ENCODE measurements at places on chromosomes 5 and 9.

GRCh38 chr5:55993731-55994494 lies 850 bp downstream of the IL6ST start:
- peak; percentile 35 for DNase-seq

DNA sequence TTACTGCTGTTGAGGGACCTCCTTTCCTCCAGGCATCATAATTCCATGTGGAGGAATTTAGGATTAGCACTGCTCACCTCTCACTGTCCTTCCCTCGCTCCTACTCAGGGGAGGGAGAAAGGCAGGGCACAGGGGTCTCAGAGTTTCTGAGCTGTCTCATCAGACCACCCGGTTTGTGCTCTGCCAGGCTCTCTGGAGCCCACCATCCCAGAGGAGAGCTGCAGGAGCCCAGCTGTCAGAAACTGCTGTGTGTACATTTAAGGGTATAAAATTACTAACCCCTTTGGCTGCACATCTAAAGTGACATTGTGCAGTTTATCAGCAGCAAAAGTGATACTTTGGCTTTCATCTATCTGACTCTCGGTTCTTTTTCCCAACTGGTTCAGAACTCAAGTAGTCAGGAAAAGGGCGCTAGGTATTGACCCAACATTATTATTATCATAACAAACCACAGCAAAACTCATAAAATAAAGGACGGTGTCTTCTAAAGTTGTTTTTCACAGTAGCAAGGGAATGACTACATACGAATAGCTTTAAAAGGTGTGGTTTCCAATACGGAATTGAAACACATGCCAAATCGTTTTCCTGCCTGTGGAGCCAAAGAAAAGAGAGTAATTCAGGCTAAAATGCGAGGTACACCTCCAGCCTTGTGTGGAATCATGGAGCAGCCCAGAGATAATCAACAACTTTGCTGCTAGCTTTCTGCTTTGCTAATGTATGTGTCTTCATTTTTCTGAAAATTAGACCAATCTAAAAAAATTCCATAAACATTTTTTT lies 348.1 kb downstream of the TMEM167A start:
- DNase-seq, result no peak

- DNase-seq, result no peak
These were observed 17.4 kb upstream of the ARSI start for GRCh38 chr5:150320044-150320613.

GRCh38 chr5:33725806-33726205 lies 166.0 kb downstream of the ADAMTS12 start:
- no peak for DNase-seq

DNA sequence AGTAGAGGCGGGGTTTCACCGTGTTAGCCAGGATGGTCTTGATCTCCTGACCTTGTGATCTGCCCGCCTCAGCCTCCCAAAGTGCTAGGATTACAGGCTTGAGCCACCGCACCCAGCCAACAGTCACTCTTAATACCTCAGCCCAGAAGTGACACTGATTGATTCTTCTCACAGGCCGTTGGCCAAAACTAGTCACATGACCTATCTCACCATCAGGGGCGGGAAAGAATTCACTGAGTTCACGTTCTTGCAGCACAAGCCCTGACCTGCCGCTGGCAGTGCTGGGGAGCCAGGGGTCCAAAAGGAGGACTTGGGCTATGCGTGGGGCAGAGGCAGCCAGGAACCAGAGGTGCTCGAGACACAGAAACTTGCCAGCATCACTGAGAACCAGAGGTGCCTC lies 55.0 kb upstream of the CPLX2 start:
- no peak for DNase-seq

- DNase-seq, result no peak
These were observed 1.1 kb downstream of the ARL10 start for GRCh38 chr5:176366232-176366894.

DNA sequence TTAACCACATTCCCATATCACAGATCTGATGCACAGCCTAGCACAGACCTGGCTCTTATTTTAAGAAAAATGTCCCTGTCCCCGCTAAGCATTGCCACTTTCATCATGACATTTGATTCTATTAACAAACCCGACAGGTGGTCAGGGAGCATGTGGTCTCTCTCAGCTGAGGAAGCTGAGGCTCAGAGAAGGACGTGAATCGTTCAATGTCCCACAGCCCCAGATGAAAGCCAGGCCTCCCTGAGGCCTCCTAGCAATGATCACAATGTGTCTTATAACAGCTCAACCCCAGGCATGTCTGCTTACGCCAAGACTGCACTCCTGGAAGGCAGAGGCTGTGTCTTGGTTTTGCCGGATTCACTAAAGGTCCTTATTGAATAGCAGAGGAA lies 10.4 kb upstream of the CRB2 start:
- peak; percentile 51 for DNase-seq

DNA sequence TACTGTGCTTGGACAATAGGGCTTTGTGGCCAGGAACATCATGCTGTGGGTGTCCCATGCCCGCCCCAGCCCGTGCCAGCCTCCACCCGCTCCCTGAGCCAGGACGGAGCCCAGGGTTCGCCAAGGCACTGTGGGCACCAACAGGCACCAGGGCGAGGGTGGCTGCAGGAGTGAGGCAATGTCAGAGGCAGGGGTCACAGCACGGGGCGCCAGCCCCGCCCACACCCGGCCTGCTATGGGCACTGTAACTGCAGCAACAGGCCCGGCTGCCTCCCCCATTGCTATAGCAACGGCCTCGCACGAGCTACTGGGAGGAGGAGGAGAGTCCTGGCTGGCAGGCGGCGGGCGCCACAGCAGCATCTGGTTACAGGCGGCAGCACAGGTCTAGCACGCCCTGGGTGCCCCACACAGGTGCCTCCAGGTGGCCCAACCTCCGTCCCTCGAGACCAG lies 2.5 kb downstream of the ABCA2 start:
- DNase-seq, result peak; percentile 57

DNA sequence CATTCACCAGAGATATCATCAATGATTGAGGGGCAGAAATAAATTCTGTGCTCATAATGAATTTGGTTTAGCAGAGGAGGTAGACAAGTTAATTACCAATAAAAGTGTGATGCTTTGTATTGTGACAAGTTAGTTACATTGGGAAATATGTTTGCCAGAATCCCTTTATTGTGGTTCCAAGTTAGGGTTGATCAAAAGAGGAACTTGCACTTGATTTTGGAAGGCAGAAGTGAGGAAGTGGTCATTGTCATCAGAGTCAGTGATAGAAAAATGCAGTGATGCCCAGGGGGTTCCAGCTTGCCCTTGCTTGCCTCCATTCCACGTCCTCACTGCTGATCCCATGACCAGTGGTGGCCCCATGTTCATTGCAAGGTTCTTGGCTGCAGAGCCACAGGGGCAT lies 69.7 kb downstream of the SVEP1 start:
- DNase-seq, result no peak

GRCh38 chr5:74975582-74975981 lies 76.8 kb downstream of the GCNT4 start:
- DNase-seq, result no peak

- DNase-seq, result peak; percentile 35
These were observed 122.6 kb downstream of the APBA1 start for GRCh38 chr9:69549310-69550202.

- DNase-seq, result no peak
These were observed 228.8 kb downstream of the SMARCA2 start for GRCh38 chr9:2243666-2244555.

DNA sequence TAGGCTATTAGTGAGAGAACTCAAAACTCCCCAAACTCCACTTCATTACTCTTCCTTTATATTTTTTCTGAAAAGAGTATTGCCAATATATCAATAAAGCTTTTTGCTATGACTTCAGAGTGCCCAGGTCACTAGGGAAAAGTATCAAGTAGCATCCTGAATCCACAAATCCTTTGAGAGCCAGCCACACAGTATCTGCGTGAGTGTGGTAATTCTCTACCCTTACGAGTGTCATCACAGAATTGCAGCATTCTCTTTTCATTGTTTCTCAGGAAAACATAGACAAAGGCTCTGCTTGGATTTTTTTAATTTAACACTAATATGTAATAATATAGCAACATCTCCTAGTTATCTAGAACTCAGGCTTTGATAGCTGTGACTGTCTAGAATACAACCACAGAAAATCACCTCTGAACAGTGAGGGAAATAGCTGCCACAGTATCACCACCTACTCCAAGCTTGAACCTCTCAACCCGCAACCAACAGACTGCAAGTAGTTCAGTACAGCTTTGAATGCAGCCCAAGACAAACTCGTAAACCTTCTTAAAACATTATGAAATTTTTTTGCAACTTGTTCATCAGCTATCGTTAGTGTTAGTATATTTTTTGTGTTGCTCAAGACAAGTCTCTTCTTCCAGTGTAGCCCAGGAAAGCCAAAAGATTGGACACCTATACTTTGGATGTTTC lies 79.3 kb upstream of the CCDC152 start:
- no peak for DNase-seq

GRCh38 chr5:84715686-84716085 lies 331.0 kb upstream of the EDIL3 start:
- DNase-seq, result no peak

DNA sequence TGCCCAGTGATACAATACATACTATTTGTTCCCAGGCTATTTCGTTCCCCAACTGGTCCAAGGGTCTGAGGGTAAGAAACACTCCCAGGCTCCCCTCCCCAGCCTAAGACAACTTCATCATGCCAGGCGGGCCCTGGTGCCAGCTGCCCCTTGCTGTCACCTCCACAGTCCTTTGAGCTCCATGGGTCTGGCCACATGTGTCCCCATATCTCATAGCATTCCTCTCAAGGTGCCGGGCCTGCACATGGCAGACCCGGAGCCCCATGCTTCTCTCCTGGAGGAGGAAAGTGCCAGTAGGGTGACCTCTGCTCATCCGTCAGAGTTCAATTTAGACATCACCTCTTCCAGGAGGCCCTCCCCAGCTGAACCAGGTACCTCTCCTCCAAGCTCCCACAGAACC lies 120.5 kb downstream of the C5orf15 start:
- DNase-seq, result no peak

- DNase-seq, result no peak
These were observed 47.4 kb downstream of the LMX1B start for GRCh38 chr9:126661122-126661520.

GRCh38 chr9:114367772-114368569 lies 19.8 kb downstream of the AKNA start:
- no peak for DNase-seq

- DNase-seq, result no peak
These were observed 240.1 kb downstream of the DNAH5 start for GRCh38 chr5:13704396-13704795.

DNA sequence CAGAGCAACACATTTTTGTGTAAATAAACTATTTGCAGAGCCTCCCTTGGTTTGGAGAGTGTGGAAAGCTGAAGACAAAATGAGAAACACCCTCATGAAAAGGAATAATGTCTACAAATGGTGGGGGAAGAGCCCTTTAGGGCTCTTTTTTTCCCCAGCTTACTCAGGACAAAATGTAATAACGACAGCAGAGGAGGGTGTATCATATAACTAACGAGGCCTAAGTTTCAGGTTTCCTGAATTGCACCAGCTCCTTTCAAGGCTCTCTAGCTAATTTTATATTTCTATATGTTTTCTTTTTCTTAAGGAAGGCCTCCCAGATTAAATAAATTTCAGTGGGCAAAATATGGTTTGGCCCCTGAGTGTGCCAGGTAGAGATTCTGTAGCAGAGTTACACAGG lies 116.3 kb downstream of the FEM1C start:
- no peak for DNase-seq

GRCh38 chr5:140319833-140320232 lies 16.9 kb upstream of the PFDN1 start:
- no peak for DNase-seq

GRCh38 chr9:114911167-114911821 lies 19.1 kb downstream of the TNFSF8 start:
- DNase-seq, result no peak

GRCh38 chr9:15211160-15211814 lies 95.7 kb downstream of the TTC39B start:
- peak; percentile 65 for DNase-seq

GRCh38 chr5:67058998-67059743 lies 137.4 kb downstream of the CD180 start:
- DNase-seq, result no peak

DNA sequence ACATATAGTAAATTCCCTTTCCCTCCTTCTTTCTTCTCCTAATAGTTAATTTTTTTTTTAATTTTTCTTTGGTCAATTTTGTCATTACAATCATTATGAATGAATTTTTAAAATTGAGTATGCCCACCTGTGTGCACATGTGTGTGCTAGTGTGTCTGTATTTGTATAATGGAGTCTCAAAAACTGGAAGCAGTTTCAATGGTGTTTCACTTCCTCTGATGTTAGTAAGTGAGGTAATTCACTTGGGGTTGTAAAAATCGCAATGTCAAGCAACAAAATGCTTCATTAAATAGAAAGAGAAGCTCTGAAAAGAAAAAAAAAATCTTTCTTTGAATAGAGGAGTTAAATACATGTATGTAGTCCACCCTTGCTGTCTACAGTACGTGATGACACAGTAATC lies 1467.6 kb upstream of the NUDT12 start:
- DNase-seq, result no peak

DNA sequence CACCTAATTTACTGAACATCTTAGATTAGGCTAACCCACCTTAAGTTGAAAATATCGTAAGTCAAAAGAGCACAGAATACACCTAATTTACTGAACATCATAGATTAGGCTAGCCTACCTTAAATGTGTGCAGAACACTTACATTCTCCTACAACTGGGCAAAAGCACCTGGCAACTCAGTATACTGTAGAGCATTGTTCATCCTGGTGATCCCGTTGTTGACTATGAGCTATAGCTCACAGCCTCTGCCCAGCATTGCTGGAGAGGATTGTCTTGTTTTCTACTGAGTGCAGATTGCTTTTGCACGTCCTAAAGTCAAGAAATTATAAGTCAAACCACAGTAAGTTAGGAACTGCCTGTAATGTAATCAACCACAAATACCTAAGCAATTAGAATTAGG lies 531.8 kb upstream of the CDH6 start:
- DNase-seq, result no peak

DNA sequence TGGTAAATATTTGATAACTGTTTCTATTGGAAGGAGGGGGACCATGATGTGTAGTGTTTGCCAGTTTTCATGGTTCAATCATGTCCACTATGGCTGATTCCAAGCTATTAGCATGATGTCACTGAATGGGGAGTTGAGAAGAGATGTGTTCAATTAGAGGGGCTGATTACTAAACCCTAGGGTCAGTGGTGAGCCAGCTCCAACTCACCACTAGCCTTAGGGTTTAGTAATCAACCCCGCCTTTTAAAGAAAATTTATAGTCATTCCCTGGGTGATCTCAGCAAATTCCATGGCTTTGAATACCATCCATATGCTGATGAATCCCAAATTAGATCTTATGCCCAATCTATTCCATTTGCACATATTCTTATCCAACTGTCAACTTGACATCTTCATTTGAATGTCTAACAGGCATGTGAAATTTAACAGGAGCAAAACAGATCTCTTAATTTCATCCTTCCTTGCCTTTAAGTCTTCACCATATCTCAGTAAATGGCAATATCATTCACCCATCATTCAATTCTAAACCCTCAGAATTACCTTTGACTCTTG lies 98.8 kb downstream of the GCNT1 start:
- DNase-seq, result no peak

- DNase-seq, result no peak
These were observed 21.1 kb upstream of the CYSTM1 start for GRCh38 chr5:140153905-140154304.

- DNase-seq, result no peak
These were observed 492.4 kb upstream of the KLF4 start for GRCh38 chr9:107982001-107982400.

GRCh38 chr9:134299068-134299467 lies 27.2 kb upstream of the RXRA start:
- no peak for DNase-seq
